Endodermal cell (in vitro differentiated cells): ENCODE measurements at places on chromosomes 4 and X. TPM values are rescaled to one million over a fixed set of nuclear protein-coding genes. Genes with fewer than 3 reads are reported as not detected.

GRCh38 chr4:13092702-13093101 lies 391.4 kb downstream of the RAB28 start:
- no peak overlapping the region for H3K4me3 ChIP-seq
- DNase-seq: no peak
- no peaks in the 10 kb centered on the region for H3K4me1 ChIP-seq
- no peaks in the 10 kb centered on the region for H3K27me3 ChIP-seq

The STPG2 gene
- total RNA-seq: 0.41 and 0.53 TPM in 2 replicates

GRCh38 chr4:166481739-166482138 lies 608.7 kb downstream of the TLL1 start:
- DNase-seq: no peak
- no peaks in the 10 kb centered on the region for H3K27me3 ChIP-seq
- H3K36me3 ChIP-seq: no peaks in the 10 kb centered on the region
- H3K4me3 ChIP-seq: no peak overlapping the region

DNA sequence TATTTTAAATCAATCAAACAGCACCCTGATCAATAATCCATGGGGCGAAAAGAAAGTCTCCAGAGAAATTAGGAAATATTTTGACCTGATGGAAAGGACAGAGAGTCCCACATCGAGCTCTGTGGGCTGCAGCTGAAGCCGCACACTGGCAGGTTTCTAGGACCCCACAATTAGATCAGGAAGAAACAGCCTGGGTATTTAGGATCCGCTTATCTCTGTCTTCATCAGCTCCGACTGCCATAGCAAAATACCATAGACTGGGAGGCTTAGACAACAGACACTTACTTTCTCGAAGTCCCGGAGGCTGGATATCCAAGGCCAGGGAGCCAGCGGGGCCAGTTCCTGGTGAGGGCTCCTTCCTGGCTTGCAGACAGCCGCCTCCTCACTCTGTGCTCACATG lies 36.4 kb downstream of the CCNQ start:
- no peak for DNase-seq
- H3K4me3 ChIP-seq: no peak overlapping the region
- H3K27ac ChIP-seq: no peak overlapping the region
- no peaks in the 10 kb centered on the region for H3K27me3 ChIP-seq

The FATE1 gene
- total RNA-seq: not detected in 3 replicates

DNA sequence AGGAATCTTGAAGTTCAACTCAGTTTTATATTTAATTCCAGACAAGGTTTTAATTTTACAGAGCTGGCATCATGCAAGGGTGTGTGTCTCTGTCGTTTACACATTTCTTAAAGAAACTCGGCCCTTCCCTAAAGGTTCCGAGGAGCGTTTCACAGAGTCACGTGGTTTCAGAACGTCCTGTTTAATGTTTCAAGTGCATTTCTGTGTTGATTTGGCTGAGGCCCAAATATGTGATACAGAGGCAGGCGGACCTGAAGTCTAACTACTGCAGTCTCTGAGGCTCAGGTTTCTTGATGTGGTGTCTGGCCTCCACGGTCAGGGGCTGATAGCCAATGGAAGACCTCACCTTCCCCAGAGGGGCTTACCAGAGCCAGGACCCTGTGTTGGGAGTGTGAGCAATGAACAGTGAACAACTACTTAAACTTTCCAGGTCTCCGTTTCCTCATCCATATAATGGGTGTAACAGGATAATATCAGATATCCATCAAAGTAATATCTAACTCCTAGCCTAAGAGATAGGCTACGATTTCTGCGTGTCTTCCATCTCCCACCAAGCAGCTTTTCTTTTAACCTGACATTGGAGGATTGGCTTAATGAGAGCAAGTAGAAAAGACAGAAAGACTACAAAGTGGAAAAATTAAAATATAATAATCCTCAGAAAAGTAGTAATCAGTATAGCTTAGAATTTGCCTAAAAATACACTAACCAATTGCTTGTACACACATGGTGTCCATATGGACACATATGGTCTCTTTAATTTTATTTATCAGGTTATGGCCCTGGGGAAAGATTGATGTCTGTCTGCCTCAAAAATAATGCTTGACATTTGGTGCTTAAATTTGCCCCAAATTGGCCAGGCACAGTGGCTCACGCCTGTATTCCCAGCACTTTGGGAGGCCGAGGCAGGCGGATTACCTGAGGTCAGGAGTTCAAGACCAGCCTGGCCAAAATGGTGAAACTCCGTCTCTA lies 50.0 kb upstream of the TRIM2 start:
- H3K4me1 ChIP-seq: peaks cover 25% of the 10 kb centered on the region
- no peak for DNase-seq
- H3K36me3 ChIP-seq: no peaks in the 10 kb centered on the region
- H3K27me3 ChIP-seq: no peaks in the 10 kb centered on the region

DNA sequence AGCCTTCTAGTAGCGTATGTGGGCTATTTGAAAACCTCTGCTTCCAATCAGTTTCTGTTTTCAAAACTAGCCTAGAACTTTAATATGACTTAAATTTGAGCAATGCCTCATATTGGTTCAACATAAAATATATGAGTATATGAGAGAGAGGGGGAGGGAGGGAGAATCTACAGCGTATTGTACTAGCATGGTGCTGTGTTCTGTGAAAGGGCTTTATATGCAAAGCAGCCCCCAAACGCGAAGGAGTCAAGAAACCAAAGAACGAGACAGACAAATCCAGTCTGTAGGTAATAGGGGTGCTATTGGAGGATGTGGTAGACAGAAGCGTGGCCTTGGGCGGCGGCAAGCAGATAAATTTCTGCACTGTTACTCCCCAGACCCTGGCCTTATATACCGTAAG lies 784 bp upstream of the ANXA5 start:
- H3K4me1 ChIP-seq: peaks cover 5% of the 10 kb centered on the region
- H3K36me3 ChIP-seq: no peaks in the 10 kb centered on the region
- no peak for DNase-seq
- no peaks in the 10 kb centered on the region for H3K27me3 ChIP-seq

- H3K4me1 ChIP-seq: no peaks in the 10 kb centered on the region
- H3K36me3 ChIP-seq: no peaks in the 10 kb centered on the region
- DNase-seq: no peak
- no peak overlapping the region for H3K27ac ChIP-seq
Observed at GRCh38 chrX:92213786-92214185, 434.6 kb downstream of the PCDH11X start.

GRCh38 chr4:33334416-33334815 lies 2614.2 kb downstream of the PCDH7 start:
- no peak overlapping the region for H3K27ac ChIP-seq
- no peak for DNase-seq

- no peaks in the 10 kb centered on the region for H3K36me3 ChIP-seq
- H3K4me1 ChIP-seq: no peaks in the 10 kb centered on the region
- DNase-seq: no peak
- no peak overlapping the region for H3K27ac ChIP-seq
- H3K27me3 ChIP-seq: no peaks in the 10 kb centered on the region
- H3K4me3 ChIP-seq: no peak overlapping the region
Observed at GRCh38 chrX:104877504-104877903, 311.5 kb downstream of the IL1RAPL2 start.

DNA sequence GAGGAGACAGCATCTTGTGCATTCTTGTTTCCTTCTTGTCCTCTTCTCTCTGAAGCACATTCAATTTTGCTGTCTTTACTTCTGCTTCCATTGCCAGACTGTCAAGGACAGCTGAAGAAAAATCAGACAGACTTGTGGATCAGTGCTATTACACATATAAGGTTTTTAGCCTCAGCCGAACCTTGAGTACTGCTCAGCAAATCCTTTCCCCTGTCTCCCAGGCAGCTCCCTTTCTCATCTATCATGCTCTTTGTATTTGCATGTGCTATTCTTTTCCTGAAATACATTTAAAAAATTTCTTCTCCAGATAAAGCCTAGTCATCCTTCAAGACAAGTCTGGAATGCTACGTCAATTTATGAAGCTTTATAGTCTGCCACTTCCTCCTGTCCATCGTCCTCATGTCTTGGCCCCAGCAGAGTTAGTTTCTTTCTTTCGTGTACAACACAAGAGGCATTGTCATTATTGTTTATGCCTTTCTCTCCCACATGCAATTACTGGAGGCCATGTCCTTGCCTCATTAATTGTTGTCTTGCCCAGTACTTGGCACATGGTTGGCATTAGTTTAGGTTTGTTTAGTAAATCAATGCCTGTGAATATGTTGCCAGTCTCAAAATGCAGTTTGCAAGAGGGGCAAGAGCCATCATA lies 45.1 kb downstream of the ADGRL3 start:
- H3K36me3 ChIP-seq: no peaks in the 10 kb centered on the region
- no peak overlapping the region for H3K4me3 ChIP-seq
- no peaks in the 10 kb centered on the region for H3K4me1 ChIP-seq
- DNase-seq: no peak

The FAM241A gene
- total RNA-seq: 0.07 to 0.21 TPM (median 0.13 TPM) in 3 replicates

- H3K4me3 ChIP-seq: no peak overlapping the region
- no peaks in the 10 kb centered on the region for H3K27me3 ChIP-seq
- no peaks in the 10 kb centered on the region for H3K4me1 ChIP-seq
- no peaks in the 10 kb centered on the region for H3K36me3 ChIP-seq
Observed at GRCh38 chr4:38311495-38312126, 351.4 kb downstream of the PTTG2 start.

The SYNPO2 gene
- 0.37 and 0.63 TPM in 2 replicates for total RNA-seq

- peak; percentile 59 for DNase-seq
- H3K4me3 ChIP-seq: no peak overlapping the region
- H3K36me3 ChIP-seq: peaks cover 14% of the 10 kb centered on the region
- no peaks in the 10 kb centered on the region for H3K27me3 ChIP-seq
- peaks cover 3% of the 10 kb centered on the region for H3K4me1 ChIP-seq
Observed at GRCh38 chrX:101415180-101416145, 7.4 kb downstream of the HNRNPH2 start.

GRCh38 chr4:56668267-56668666 lies 12.8 kb downstream of the HOPX start:
- peak; percentile 75 for DNase-seq
- H3K36me3 ChIP-seq: no peaks in the 10 kb centered on the region
- no peak overlapping the region for H3K4me3 ChIP-seq
- no peak overlapping the region for H3K27ac ChIP-seq
- H3K27me3 ChIP-seq: peaks cover 4% of the 10 kb centered on the region

The ARHGEF6 gene
- total RNA-seq: 1.4 to 1.8 TPM (median 1.5 TPM) in 3 replicates

GRCh38 chrX:55452833-55453124 lies 852 bp downstream of the MAGEH1 start:
- no peak for DNase-seq
- H3K27me3 ChIP-seq: no peaks in the 10 kb centered on the region
- peak overlapping the region; percentile 92 for H3K4me3 ChIP-seq

DNA sequence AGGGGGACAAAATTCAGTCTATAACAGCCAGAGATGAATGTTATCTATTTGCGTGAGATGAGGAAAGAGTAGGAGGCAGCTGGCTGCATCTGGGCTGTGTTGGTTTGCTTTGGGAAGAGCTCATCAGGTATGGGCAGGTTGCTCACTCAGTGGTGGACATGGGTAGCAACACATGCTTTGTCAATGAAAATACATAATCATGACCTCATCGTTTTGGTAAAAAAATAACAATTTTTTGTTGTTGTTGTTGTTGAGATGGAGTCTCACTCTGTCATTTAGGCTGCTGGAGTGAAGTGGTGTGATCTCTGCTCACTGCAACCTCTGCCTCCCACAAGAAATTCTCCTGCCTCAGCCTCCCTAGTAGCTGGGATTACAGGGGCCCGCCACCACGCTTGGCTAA lies 16.3 kb upstream of the GLOD5 start:
- no peak overlapping the region for H3K4me3 ChIP-seq
- H3K27ac ChIP-seq: no peak overlapping the region
- H3K4me1 ChIP-seq: no peaks in the 10 kb centered on the region
- DNase-seq: no peak

- H3K4me1 ChIP-seq: no peaks in the 10 kb centered on the region
- H3K36me3 ChIP-seq: no peaks in the 10 kb centered on the region
- no peak overlapping the region for H3K27ac ChIP-seq
- H3K27me3 ChIP-seq: no peaks in the 10 kb centered on the region
- no peak for DNase-seq
Observed at GRCh38 chr4:11105715-11106114, 323.0 kb downstream of the HS3ST1 start.

The PDGFC gene
- total RNA-seq: 5.1 and 5.5 TPM in 2 replicates

The PPP1R2C gene
- not detected in 3 replicates for total RNA-seq

DNA sequence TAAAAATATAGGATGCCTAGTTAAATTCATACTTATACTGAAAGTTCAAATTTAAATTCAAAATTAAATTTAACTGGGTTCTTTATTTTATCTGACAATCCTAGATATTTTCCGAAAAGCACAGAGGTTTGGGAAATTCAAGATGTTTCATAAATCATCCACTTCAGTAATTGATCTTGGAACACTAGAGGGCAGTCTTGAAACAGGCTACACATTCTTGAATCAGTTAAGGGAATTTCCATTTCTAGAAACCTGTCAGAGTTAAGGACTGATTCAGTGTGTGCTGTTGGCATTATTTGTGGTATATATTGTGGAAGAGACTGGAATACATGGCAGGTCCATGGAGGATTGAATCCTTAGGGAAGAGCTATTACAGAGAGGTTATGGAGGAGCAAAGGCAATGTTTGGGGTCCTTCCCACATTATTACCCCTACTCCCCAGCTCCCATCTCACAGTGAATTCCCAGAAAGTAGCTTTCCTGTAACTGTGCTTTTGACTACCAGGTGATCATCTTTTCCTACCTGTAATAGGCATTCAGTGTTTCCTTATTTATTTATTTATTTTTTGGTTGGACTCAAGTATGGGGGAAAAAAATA lies 92.9 kb downstream of the EGF start:
- H3K4me1 ChIP-seq: no peaks in the 10 kb centered on the region
- no peak for DNase-seq
- no peaks in the 10 kb centered on the region for H3K27me3 ChIP-seq
- no peak overlapping the region for H3K27ac ChIP-seq
- no peak overlapping the region for H3K4me3 ChIP-seq
- H3K36me3 ChIP-seq: peaks cover 7% of the 10 kb centered on the region

DNA sequence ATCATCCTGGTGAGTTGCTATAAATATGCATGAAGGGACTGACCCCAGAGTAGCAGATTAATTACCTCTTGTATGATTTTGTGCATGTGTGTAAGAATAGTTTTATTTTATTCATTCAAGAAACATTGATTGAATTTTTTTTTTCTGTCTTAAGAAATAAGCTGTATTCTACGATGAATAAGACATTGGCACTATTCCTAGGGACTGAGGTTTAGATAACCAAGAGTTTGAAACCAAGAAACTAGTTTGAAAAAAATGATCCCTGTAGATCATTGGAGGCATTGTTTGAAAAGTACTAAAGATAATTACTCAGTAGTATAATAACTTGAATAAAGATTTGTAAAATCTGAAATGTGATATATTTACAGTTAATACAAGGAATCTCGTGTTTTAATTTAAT lies 1086.9 kb downstream of the PCDH7 start:
- H3K36me3 ChIP-seq: no peaks in the 10 kb centered on the region
- H3K4me3 ChIP-seq: no peak overlapping the region
- H3K4me1 ChIP-seq: no peaks in the 10 kb centered on the region
- DNase-seq: no peak

The NAT8L gene
- total RNA-seq: 4.6 and 5.0 TPM in 2 replicates

DNA sequence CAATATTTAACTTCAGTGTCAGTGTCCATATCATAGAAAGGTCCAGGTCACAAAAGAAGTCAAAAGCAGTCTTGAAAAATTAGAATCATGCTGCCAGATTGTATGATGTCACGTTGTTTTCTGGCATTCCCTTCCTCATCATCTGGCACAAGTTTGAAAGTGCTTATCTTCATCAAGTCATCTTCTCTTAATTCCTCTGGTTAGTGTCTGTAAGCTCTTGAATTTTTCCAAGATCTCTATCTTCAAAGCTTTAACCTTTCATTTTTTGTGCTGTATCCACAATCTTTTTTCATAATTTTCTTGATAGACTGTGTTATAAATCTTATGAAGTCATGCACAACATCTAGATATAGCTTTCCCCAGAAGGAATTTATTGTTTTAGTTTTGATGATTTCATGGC lies 682.7 kb upstream of the AADAT start:
- H3K4me1 ChIP-seq: no peaks in the 10 kb centered on the region
- H3K27ac ChIP-seq: no peak overlapping the region
- H3K4me3 ChIP-seq: no peak overlapping the region
- no peaks in the 10 kb centered on the region for H3K27me3 ChIP-seq
- DNase-seq: no peak
- no peaks in the 10 kb centered on the region for H3K36me3 ChIP-seq
